ENCODE measurements at places on chromosomes 5 and 9.

DNA sequence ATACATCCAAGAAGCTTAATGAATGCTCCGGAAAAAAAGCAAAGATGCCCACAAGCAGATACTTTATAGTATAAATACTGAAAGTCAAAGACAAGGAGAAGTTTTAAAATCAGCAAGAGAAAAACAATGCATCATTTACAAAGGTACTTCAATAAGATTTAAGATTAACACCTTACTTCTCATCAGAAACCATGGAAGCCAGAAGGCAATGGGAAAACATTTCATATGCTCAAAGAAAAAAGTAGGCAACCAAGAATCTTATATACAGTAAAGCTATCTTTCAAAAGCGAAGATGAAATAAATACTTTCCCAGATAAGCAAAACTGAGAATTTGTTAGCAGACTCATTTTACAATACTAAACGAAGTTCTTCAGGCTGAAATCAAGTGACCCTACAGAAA, 51.1 kb downstream of the ABHD17B start:
- DNase-seq, result no peak

GRCh38 chr5:102794047-102794446, 38.9 kb downstream of the PAM start:
- no peak for DNase-seq

GRCh38 chr5:1050423-1051365, 42.1 kb downstream of the NKD2 start:
- no peak for DNase-seq

- DNase-seq, result no peak
Measured at GRCh38 chr5:90680921-90681563, 122.4 kb downstream of the ADGRV1 start.

DNA sequence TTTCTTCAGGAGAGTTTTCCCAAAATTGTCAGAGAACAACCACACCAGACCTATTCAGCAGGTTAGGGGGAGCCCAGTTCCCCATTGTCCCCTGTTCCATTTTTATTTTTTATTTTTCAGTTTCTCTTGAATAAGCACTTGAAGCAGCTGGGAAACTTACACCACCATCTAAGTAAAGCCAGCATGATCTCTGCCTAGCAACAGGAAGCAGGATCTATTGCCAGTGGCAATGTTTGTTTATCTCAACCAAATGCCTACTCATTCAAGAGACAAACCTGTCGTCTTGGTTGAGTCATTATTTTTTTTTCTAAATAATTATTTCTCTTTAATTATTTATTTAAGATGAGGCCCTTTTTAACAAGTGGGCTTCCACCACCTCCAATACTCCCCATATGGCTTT, 379.3 kb downstream of the PLK2 start:
- no peak for DNase-seq

DNA sequence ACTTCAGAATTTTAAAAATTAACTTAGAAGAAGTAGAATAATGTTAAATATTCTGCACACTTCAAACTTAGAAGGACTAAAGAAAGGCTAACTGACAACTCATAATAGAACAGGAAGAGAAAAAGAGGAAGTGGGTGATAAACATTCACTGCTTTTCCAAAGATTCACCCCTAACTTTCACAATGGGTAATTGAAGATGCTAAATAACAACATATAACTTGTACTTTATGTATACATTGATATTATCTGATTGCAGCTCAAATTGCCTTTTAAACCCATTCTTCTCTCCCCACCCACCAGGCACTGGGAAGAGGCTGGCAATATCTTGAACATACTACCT, 376.6 kb downstream of the EFNA5 start:
- DNase-seq, result peak; percentile 84

DNA sequence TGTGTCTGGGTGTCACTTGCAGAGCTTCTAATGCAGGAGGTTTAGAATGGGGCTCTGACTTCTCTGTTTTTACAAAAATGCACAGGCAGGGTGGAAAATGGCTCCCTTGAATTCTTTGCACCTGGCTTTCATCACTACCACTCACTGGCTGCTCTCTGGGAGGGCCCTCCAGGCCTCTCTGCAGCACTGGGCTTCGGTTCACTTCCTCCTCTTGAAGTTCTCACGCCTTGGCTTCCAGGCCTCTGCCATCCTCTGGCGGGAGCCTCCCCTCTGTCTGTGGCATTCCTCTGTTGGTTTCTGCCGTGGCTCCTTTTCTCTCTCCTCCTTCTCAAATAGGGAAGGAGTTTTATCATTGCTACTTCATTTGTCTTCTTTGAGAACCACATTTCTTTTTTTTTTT, 2.8 kb upstream of the PRLR start:
- peak; percentile 14 for DNase-seq

GRCh38 chr9:134138292-134138691, 2.4 kb downstream of the WDR5 start:
- DNase-seq, result no peak
